Pericardium fibroblast (primary cell): ENCODE measurements at places on chromosomes 12 and 14. TPM values are rescaled to one million over a fixed set of nuclear protein-coding genes. Genes with fewer than 3 reads are reported as not detected.

The BORCS5 gene
- 10.0 and 15.4 TPM in 2 replicates for total RNA-seq

The GUCY2C gene
- not detected in 2 replicates for total RNA-seq

The NKX2-1 gene
- not detected in 2 replicates for total RNA-seq

The DEGS2 gene
- 0.09 and 0.58 TPM in 2 replicates for total RNA-seq

The CLEC1B gene
- total RNA-seq, result not detected in 2 replicates

The TC2N gene
- 1.0 and 1.5 TPM in 2 replicates for total RNA-seq

The TMEM119 gene
- 182 and 212 TPM in 2 replicates for total RNA-seq

The BDKRB1 gene
- total RNA-seq, result 0.68 and 6.3 TPM in 2 replicates

The MMP19 gene
- total RNA-seq, result 20.8 and 25.9 TPM in 2 replicates

The PKP2 gene
- 12.9 and 21.1 TPM in 2 replicates for total RNA-seq

The TSPAN9 gene
- 31.9 and 41.4 TPM in 2 replicates for total RNA-seq

The RASAL1 gene
- not detected in 2 replicates for total RNA-seq

The SLC6A12 gene
- total RNA-seq, result not detected in 2 replicates

The CCDC197 gene
- total RNA-seq, result not detected in 2 replicates

The OVCH1 gene
- total RNA-seq, result 0.12 and 0.17 TPM in 2 replicates

The GABARAPL1 gene
- total RNA-seq, result 45.0 and 48.0 TPM in 2 replicates

The PDZRN4 gene
- total RNA-seq, result not detected in 2 replicates

The EPYC gene
- not detected in 2 replicates for total RNA-seq

The SYNDIG1L gene
- total RNA-seq, result not detected in 2 replicates

The ARHGDIB gene
- 17.2 and 99.9 TPM in 2 replicates for total RNA-seq

The THTPA gene
- 8.5 and 11.8 TPM in 2 replicates for total RNA-seq

The OR9K2 gene
- total RNA-seq, result not detected in 2 replicates

The FERMT2 gene
- 138 and 201 TPM in 2 replicates for total RNA-seq

The EML1 gene
- 18.1 and 25.2 TPM in 2 replicates for total RNA-seq

The CD163 gene
- total RNA-seq, result not detected in 2 replicates

The CCDC88C gene
- total RNA-seq, result 0.70 and 0.85 TPM in 2 replicates

The OR10A7 gene
- total RNA-seq, result not detected in 2 replicates

The ASCL1 gene
- not detected in 2 replicates for total RNA-seq

The DIABLO gene
- total RNA-seq, result 68.1 and 88.8 TPM in 2 replicates

The PITPNM2 gene
- 1.9 and 2.2 TPM in 2 replicates for total RNA-seq

The C12orf50 gene
- not detected in 2 replicates for total RNA-seq

The FGF6 gene
- total RNA-seq, result not detected in 2 replicates

The HELB gene
- total RNA-seq, result 0.82 and 2.7 TPM in 2 replicates

The SERPINA12 gene
- not detected in 2 replicates for total RNA-seq

The SALL2 gene
- total RNA-seq, result 6.9 and 8.5 TPM in 2 replicates

The PMCH gene
- total RNA-seq, result not detected in 2 replicates

The RAB3IP gene
- 1.3 and 3.6 TPM in 2 replicates for total RNA-seq

The RTL1 gene
- not detected in 2 replicates for total RNA-seq

The SMIM41 gene
- total RNA-seq, result 2.0 TPM in 1 of 2 replicates, not detected in the other
